ENCODE measurements at places on chromosomes 2 and 18. TPM values are rescaled to one million over a fixed set of nuclear protein-coding genes. Genes with fewer than 3 reads are reported as not detected.

Gene NETO1
- total RNA-seq, result not detected

DNA sequence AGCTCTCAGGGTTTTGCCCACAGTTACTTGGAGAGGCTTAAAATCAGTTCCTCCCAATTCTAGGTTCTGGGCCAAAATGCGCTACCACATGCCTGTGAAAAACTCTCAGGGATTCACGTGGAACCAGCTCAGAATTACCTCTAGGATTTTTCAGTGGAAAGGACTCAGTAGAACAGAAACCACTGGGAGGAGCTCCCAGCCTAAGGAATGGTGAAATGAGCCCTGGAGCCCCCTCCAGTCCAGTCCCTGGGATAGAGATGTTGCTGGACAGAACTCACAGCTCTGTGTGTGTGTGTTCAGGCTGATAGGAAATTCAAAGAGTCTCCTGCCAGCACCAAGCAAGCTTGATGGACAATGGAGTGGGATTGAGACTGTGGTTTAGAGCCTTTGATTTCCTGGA lies 21.1 kb upstream of the SLC9A4 start:
- H3K27me3 ChIP-seq, result no peaks in the 10 kb centered on the region
- peaks cover 33% of the 10 kb centered on the region for H3K4me1 ChIP-seq
- no peak overlapping the region for H3K27ac ChIP-seq
- peaks cover 38% of the 10 kb centered on the region for H3K36me3 ChIP-seq

DNA sequence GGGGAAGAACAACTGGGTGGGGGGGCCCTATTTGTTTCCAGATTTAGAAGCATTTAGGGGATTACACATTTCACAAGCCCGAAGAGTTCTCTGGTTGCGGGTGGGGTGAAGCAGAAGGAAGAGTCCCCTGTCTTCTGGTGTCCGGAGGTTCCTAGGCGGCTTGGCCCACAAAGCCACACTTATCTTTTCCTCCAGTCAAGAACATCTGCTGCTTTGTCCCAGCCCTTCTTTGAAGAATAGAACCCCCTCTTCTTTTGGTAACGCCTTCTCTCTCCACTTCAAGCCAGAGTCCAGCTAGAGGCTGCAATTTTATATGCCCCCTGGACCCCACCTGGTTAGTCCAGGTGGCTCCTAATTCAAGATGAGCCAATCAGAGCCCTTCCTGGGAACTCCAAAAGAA lies 15.8 kb downstream of the BOLA3 start:
- peaks cover 4% of the 10 kb centered on the region for H3K4me1 ChIP-seq
- no peak for DNase-seq
- H3K27ac ChIP-seq, result no peak overlapping the region
- H3K36me3 ChIP-seq, result peaks cover 16% of the 10 kb centered on the region
- H3K27me3 ChIP-seq, result peaks cover 4% of the 10 kb centered on the region

- H3K36me3 ChIP-seq, result no peaks in the 10 kb centered on the region
- H3K4me1 ChIP-seq, result no peaks in the 10 kb centered on the region
- no peak overlapping the region for H3K4me3 ChIP-seq
- DNase-seq, result no peak
Measured at GRCh38 chr2:235098269-235098668, 146.5 kb downstream of the SH3BP4 start.

GRCh38 chr2:141869572-141869971 lies 261.2 kb downstream of the LRP1B start:
- H3K4me1 ChIP-seq, result no peaks in the 10 kb centered on the region
- H3K27me3 ChIP-seq, result no peaks in the 10 kb centered on the region
- DNase-seq, result no peak
- H3K4me3 ChIP-seq, result no peak overlapping the region
- no peak overlapping the region for H3K27ac ChIP-seq

DNA sequence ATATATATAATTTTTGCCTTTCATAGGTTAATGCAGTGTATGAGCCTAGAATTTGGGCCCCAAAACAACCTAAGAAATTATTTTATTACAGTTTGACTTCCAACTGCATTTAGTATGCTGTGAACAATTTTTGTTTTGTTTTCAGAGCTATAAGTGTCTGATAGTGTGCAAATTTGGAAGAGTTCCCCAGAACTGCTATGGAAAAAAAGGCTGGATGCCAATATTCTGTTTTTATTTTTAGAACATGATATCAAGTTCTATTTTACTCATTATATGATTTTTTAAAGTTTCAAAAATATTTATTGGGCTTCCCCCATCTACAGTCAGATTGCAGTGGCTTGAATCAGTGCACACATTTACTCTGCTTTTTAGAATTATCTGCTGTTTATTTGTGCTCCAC lies 42.6 kb downstream of the MRPS9 start:
- H3K27ac ChIP-seq, result no peak overlapping the region
- H3K4me3 ChIP-seq, result no peak overlapping the region
- DNase-seq, result no peak
- no peaks in the 10 kb centered on the region for H3K4me1 ChIP-seq
- H3K36me3 ChIP-seq, result peaks cover 3% of the 10 kb centered on the region

GRCh38 chr2:224400886-224401632 lies 848 bp downstream of the FAM124B start:
- H3K36me3 ChIP-seq, result no peaks in the 10 kb centered on the region
- DNase-seq, result no peak
- H3K27me3 ChIP-seq, result peaks cover 8% of the 10 kb centered on the region
- peaks cover 7% of the 10 kb centered on the region for H3K4me1 ChIP-seq

Gene CDK15
- not detected for total RNA-seq

Gene C2orf74
- 8.4 TPM for total RNA-seq

GRCh38 chr2:223576873-223577272 lies 25.3 kb downstream of the SCG2 start:
- no peak for DNase-seq
- H3K27ac ChIP-seq, result no peak overlapping the region
- H3K4me1 ChIP-seq, result no peaks in the 10 kb centered on the region
- no peaks in the 10 kb centered on the region for H3K27me3 ChIP-seq

- DNase-seq, result no peak
- H3K36me3 ChIP-seq, result peaks cover 2% of the 10 kb centered on the region
- peaks cover 55% of the 10 kb centered on the region for H3K27me3 ChIP-seq
- H3K4me1 ChIP-seq, result peaks cover 18% of the 10 kb centered on the region
- no peak overlapping the region for H3K27ac ChIP-seq
- no peak overlapping the region for H3K4me3 ChIP-seq
Measured at GRCh38 chr18:8703092-8703709, 2.2 kb upstream of the MTCL1 start.

DNA sequence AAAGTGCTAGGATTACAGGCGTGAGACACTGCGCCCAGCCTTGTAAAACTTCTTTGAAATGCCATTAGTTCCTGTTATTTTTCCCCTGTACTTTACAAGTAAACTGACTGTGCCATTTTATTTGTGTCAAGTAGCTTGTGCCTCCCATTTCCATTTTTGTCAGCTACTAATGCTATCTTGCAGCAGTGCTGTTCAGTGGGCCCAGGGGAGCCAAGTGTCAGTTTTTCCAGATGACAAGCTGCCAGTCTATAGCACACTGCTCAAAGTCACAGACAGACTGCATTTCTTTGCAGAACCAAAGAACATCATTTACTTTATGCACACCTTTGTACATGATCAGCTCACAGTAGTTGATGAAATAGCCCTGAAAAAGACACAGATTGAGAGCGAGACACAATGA lies 901.3 kb upstream of the CDH2 start:
- H3K36me3 ChIP-seq, result no peaks in the 10 kb centered on the region
- no peak overlapping the region for H3K4me3 ChIP-seq
- H3K4me1 ChIP-seq, result no peaks in the 10 kb centered on the region

DNA sequence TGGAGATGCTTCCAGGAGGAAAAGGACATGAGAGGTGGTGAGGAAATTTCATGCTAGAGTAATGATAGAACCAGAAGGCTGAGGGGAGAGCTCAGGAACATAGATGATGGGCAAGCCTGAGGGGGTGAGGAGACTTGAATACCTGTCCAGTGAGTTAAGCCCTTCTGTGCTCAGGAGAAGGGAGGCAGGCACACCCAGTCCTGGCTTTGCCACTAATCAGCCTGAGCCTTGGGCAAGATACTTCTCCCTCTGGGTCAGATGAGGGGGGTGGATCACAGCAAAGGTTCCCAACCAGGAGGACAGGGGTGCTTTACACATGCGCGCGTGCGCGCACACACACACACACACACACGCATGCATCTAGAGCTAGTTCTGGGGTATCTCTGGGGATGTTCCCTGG lies 151.6 kb upstream of the MSH6 start:
- no peak for DNase-seq
- no peak overlapping the region for H3K4me3 ChIP-seq
- no peak overlapping the region for H3K27ac ChIP-seq
- H3K36me3 ChIP-seq, result no peaks in the 10 kb centered on the region
- H3K4me1 ChIP-seq, result no peaks in the 10 kb centered on the region
